ENCODE measurements at places on chromosomes 12 and 14.

- DNase-seq = no peak
These were observed 4.1 kb downstream of the TEP1 start for GRCh38 chr14:20409226-20409625.

DNA sequence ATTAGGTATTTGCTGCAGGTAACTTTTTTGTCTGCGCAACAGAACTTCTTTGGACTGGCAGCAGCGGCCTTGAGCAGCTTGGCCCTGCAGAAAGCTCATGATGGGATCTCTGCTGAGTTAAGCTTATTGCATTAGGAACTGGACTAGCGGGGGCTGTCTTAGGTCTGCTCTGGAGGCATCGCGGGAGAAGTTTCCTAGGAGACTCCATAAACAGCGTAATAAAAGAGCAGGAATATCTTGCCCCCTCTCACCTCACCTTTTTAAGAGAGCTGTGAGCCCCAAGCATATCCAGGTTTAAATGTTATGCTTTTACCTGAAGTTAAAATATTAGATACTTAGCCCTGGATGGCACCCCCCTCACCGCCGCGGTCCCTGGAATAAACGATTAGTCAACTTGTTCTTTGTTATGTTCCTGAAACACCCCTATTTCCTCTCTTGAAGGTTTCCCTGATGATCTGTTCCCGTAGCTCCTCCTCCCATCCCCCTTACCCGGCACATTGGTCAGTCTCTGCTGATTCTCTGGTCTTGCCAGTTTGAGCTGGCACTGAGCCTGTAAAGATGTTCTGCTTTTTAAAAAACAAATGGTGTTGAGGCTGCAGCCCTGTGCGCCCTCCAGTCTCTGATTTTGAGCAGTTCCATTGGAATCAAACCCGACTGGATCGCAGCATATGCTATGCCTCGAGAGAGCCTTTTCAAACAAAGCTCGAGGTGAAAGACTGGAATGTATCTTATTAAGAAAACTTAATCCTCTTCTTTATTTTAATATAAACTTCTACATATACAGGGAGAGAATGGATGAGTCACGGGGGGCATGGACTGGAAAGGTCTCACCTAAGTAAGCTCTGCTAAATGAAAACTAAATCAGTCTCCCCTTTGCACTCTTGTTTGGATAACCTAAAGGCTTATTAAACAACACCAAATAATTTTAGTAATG, 1.9 kb downstream of the MLXIP start:
- no peak for DNase-seq

GRCh38 chr12:47722136-47722834, 3.0 kb downstream of the ENDOU start:
- DNase-seq = no peak

DNA sequence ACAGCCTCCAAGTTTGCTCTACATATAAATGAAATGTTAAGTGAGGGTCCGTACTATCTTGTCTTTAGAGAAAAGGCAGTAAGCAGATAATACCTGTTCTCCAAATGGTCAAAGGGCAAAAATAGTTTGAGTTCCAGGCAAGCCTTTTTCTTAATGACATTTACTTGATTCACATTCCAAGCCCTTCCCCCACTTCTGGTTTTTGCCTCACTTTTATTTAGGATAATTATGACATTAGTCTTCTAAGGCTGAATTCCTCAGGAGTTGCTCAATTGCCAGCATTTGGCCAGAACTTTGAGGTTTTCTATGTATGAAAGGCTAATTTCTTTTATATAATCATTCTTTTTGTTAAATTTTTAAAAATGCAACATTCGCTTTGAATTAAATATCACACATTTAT, 62.5 kb upstream of the DUSP6 start:
- no peak for DNase-seq

DNA sequence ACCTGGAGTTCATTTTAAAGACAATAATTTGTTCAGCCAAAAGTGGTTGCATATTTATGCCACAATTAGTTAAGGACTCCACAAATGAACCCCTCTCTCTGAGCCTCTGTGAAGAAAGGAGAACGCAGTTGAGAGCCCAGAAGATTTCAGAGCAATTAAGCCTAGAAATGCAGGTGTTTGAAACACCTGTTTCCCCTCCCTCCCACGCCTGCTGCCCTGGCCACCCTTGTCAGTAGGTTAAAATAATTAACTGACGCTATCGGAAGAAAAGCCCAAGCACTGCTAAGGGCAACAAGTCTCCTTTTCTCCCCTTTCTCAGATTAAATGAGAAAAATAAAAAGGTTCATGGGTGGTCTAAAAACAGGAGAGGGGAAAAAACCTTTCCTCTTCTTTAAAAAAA, 99.2 kb downstream of the PPM1A start:
- no peak for DNase-seq

DNA sequence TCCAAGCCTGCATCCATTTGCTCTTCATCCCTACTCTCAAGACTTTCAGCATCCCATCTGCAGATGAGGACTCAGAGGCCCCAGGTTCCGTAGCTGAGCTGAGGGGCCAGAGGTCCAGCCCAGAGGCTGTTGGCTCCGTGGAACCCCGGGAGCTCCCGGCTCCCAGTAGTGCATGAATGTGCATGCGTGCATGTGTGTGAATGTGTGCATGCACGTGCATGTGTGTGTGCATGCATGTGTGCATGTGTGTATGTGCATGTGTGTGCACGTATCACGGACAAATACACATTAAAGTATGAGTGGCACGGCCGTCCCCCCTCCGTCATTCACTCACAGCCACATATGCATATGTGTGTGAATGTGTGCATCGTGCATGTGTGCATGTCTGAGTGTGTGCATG, 149.9 kb downstream of the KIF26A start:
- DNase-seq = no peak

DNA sequence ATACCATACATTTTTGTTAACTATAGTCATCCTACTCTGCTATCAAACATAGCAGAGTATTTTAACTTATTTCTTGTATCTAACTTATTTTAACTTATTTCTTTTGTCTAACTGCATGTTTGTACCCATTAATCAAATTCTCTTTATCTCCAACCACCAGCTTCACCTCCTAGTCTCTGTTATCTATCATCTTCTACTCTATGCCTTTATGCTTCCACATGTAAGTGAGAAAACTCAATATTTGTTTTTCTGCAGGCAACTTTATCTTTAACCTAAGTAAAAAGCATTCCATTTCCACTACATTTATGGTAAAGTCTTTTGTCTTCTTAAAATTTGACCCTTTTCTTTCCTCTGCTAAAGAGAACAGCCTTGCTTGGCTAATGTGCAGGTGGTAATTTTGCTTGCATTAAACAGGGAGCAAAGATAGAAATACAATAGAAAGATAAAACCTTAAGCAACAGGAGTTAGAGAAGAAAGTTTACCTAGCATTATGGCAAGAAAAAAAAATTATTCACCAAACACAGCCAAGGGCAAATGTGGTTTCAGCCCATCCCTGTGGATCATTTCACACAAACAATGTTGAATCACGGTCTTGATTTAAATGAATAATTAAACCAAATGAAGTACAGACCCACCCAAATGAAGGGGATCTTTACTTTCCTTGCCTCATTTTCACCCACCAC, 110.9 kb upstream of the TSPAN8 start:
- no peak for DNase-seq

- peak; percentile 34 for DNase-seq
These were observed 62.0 kb upstream of the OSBPL8 start for GRCh38 chr12:76621582-76622024.

GRCh38 chr12:128236525-128236924, 30.4 kb upstream of the TMEM132C start:
- no peak for DNase-seq

GRCh38 chr12:27705263-27705662, 5.4 kb upstream of the MRPS35 start:
- DNase-seq = no peak

DNA sequence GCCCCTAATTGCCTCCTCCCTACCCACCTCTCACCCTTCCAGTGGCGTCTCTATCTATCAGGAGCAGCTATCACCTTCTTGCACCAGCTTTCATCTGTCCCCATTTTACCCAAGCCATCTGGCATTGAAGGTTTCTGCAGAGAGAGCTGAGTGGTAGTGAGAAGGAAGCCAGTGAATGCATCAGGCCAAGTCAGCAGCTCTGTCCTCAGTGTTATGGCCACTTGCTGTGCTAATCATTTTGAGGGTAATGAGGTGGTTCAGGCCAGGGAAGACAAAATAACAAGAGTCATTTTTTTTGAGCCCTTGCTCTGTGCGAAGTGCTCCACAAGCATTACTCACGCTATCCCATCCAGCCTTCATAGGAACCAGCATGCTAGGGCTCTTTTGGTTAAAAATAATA, 164.7 kb downstream of the SUDS3 start:
- DNase-seq = no peak

DNA sequence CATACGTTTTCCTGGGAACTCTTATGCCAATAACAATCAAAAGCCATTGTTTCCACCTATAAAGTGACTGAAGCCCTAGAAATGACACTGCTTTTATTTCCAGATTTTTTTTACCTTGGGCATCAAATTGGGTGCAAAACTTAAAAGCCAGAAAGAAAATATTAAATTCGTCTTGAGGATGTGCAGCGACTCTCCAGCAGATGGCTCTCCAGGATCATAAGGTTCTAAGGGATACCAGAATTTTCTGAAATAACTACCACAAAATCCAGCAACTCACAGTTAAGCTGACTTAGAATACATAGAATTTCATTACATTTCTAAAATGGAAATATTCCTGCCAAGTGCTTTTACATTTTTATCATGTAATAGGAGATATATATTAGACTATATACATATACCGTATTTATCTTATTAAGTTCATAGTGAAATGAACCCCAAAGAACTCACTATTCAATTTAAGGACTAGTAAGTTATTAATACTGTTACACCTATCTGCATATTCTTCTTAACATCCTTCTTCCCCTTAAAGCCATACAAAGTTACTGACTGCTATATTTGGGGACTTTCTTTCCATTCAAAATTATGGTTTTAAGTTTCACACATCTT, 44.0 kb downstream of the ARMH4 start:
- no peak for DNase-seq

GRCh38 chr12:120453060-120453750, 7.0 kb downstream of the GATC start:
- DNase-seq = no peak

- no peak for DNase-seq
These were observed 61.1 kb downstream of the MYRFL start for GRCh38 chr12:69886109-69886508.

- DNase-seq = no peak
These were observed 35.4 kb downstream of the LRIG3 start for GRCh38 chr12:58884916-58885315.

DNA sequence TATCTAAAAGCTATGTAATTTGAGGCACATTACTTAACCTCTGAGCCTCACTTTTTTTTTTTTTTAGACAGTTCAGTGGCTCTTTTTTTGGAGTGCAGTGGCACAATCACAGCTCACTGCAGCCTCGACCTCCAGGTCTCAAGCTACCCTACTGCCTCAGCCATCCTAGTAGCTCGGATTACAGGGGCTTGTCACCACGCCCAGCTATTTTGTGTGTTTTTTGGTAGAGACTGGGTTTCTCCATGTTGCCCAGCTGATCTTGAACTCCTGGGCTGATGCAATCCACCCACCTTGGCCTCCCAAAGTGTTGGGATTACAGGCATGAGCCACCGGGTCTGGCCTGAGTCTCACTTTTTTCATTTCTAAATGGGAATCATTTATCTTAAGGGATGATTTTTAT, 192.0 kb upstream of the PDZRN4 start:
- DNase-seq = no peak

GRCh38 chr12:27462151-27462694, 15.7 kb downstream of the SMCO2 start:
- no peak for DNase-seq

DNA sequence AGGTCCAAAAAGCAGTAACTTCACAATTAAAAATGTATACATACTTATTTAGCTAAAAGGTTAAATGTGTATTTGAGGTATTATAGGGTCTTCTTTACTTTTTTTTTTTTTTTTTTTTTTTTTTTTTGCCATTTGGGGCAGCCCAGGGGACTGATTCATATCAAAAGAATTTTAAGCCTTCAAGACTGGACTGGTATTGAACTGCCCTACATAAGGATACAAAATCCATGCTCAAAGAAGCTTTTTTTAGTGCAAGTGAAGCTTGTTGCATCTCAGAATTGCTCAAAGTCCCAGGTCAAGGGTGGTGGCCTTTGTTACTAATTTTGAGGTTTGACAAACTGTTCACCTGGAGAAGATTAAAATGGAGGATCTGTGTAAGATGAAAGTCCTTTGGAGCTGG, 124.0 kb downstream of the APAF1 start:
- no peak for DNase-seq

DNA sequence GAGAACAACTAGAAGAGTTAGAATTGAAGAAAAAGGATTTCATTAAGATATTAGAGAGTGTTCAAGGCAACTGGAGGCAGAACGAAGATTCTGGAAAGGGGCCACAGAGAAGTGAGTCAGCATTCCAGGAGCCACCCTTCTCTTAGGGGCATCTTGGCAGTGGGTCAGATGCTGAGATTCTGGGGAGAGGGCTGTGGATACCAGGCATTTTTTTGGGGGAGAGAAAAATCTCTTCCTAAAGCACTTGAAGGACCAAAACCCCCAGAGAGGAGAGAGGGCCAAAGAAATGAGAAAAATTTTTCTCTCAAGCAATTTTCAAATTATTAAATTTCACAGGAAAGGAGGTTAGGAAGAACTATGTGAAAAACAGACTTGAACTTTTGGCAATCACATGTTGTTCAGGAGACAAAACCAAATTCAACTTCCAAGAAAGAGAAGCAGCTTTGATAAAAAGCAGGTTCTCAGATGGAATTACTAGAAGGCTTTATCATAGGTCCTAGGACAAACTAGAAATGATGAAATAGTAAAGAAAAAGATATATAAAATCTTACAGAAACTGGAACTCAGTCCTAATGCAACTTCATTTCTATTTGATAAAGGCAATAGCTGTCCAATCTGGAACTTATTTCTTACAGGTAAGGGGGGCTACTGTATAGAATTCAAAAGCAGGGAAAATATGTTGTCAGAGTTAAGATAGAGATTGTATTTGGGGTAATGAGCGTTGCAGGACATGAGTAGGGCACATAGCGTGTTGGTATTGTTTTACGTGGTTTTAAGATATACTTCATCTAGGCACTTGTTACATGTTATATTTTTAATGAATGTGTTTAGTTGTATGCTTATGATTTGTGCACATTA, 1.1 kb upstream of the CLEC2D start:
- DNase-seq = no peak

DNA sequence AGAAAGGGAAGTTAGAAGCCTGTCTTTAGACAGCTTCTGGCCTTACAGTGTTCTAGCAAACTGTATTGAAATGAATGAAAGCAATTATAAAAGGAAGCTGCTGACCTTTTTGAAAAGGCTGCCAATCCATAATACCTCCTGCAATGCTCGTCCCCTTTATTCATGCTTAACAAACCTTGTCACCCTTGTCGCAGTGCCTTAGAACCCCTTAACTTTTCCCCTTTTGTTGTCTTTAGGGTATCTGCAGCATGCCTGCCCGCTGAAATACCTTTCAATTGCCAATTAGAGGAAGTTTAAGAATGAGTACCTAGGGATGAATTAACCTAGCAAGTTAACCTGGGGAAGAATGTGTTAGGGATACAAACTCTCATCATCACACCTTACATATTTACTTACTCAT, 731.2 kb downstream of the RERGL start:
- no peak for DNase-seq

GRCh38 chr12:84701041-84701440, 211.6 kb downstream of the SLC6A15 start:
- no peak for DNase-seq
